ENCODE measurements at places on chromosomes 12 and 14.
A peak's percentile ranks its signal among the peaks of the same experiment; 100 is the strongest.

DNA sequence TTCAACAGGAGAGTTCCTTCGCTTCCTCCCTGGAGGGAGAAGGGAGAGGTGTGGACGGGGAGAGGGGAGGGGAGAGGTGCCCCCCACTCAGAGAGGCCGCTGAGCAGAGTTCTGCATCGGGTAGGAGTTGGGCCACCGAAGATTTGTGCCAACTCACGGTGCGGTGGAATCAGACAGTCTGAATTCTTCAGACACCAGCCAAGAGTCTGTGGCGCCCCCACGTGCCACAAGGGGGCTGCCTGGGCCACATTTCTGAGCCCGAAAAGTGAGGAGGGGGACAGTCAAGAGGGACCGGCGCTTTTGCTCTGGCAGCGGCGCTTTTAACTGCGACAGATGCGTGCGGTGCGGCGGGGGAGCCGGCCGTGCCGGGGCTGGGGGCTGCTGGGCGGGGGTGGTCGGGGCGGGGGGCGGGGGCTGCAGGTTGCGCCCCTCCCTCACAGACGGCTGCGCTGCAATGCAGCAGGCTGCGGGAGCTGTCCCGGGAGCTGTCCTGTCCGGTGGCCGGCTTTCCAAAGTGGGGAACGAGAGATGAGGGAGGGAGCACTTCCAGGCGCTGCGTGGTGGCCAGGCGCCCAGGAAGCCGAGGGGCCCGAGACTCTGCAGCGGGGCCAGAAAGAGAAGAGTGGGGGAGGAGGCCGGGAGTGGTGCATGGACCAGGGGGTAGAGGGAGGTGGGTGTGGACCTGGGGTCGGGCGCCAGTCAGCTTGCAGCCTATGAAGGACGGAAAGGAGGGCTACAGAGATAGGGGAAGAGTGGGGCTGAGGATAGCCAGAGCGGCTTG, 975 bp upstream of the RTL1 start:
- no peak for DNase-seq

- DNase-seq, result no peak
Measured at GRCh38 chr14:48398675-48399282, 723.4 kb upstream of the MDGA2 start.

GRCh38 chr12:27975222-27976136, 2.9 kb upstream of the PTHLH start:
- no peak for DNase-seq

- no peak for DNase-seq
Measured at GRCh38 chr14:54193871-54194270, 202.9 kb upstream of the CDKN3 start.

DNA sequence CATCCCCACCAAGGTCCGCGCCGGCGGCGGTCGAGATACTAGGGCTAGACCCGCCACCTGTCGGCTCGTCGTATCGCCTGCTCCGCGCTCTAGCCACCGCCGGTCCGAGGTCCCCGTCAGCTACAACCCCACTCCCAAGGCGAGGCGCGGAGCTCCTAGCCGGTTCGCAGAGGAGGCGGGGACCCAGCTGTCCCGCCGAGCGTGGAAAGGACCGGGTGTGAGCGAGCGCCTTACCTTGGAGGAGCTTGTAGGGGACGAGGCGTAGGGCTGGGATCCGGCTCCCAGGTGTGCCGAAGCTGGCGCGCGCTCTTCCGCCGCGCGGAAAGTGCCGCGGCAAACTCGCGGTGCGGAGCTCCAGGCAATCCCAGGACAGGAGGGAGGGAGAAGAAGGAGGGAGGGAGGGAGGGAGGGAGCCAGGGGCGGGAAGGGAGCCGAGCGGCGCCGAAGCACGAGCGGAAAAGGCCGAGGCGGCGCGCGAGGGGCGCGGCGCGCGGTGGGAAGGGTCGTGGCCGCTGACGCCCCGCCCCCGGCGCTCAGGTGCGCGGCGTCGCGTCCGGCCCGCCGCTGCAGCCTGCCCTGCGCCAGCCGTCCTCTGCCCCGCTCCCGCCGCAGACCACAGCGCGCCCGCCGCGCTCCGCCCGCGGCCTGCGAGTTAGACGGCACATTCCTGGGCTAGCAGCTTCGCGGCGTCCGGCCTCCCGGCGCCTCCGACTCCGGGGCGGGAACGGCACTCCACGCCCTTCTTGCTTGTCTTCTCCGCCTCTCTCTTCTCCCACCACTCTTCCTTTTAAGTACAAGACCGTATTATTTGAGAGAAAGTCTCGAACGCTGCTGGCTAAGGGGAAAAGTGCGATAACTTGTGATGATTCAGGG, at the start of gene PAWR:
PAWR (minus strand) TSS at position 327 of the 873 bp plus-strand sequence. CDS start 720 bp downstream, outside the sequence.
- DNase-seq, result no peak

GRCh38 chr14:104721505-104722431, 2.3 kb upstream of the ADSS1 start:
- DNase-seq, result no peak

GRCh38 chr14:76430017-76430416, 54.1 kb downstream of the ESRRB start:
- no peak for DNase-seq

DNA sequence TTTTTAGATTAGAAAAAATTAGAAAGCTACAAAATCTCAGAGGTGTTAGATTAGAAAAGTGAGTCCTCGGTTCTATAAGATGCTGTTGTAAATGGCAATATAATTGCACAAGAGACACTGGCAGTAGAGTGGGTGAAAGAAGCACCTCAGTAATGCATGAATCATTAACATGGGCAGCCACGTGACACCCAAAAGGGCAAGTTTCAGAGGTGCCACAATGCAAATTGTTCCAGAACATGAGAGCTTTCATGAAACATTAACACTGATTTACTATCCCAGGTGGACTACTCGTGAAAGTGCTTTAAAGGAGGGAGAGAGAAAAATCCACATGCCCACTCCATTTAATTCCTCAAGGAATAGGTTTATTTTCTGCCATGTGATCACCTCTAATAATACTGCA, 108.4 kb downstream of the PTPRR start:
- no peak for DNase-seq

DNA sequence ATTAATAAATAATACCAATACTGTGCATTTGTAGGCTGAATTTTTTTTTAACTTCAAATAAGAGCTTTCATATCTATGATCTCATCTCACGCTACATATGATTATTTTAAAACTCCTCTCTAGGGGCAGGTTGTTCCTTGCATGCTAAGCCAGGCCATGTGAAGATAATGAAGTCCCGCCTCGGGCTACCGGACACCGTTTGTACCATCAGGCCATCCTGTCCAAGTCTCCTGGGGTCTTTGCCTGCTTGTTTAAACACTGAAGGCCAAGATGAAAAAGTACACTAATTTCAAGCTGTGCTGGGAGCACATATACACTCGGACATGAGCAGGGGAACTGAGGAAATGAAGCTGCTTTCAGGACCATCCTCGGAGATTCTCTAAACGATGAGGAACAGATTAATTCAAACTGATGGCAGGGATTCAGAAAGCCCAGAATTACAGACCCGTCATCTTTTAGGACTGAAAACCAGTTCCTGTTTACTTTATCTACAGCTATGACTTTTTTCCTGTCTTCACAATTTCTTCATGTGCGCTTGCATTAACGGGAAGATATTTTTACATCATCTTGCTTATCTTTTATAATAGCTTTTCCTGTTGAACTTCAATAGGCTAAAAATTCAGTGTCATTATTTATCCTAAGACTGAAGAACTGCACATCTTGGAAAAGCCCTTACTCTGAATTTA, 6.3 kb upstream of the ABHD12B start:
- no peak for DNase-seq

DNA sequence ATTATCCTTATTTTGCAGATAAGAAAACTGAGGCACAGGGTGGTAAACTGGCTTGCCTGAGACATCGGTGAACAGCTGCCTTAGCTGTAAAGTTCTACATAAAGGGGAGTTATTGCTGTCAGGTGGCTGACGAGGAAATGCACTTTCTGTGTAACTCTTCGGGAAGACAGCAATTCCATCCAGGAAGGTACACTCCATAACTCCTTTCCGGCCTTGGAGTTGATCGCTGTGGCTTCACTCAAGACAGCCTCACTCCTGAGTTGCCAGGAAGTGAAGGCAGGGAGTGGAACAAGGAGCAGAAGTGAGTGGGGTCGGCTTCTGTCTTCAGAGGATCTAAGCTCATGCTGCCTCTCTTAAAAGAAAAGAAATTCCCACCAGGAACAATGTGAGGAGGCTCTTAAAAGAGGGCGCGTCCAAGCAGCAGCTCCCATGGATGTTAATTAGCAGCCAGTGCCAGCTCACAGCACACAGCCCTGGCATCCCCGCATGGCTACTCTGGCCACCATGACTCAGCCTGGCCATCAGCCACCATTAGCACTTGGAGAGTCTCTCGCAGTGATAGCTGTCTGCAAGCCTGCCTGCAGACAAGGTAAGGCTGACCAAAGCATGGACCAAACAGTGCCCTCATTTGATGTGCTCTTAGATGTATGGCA, 60.3 kb downstream of the NUAK1 start:
- DNase-seq, result no peak

GRCh38 chr12:1282670-1283315, 291.8 kb downstream of the ERC1 start:
- no peak for DNase-seq

GRCh38 chr12:779745-780734, 27.7 kb downstream of the WNK1 start:
- no peak for DNase-seq

GRCh38 chr14:55354500-55354899, 57.1 kb downstream of the ATG14 start:
- peak; percentile 53 for DNase-seq

DNA sequence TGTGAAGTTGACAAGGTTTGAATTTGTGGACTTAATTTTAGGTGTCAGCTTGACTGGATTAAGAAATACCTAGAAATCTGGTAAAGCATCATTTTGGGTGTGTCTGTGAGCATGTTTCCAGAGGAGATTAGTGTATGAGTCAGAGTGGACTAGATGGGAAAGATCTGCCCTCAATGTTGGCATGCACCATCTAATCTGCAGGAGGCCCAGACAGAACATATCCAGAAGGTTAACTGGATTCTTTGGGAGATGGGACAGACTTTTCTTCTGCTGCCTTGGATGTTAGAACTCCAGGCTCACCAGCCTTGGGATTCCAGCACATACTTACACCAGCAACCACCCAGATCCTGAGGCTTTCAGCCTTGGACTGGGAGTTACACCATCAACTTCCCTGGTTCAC, 14.1 kb downstream of the SGPP1 start:
- DNase-seq, result no peak

- no peak for DNase-seq
Measured at GRCh38 chr12:52178984-52179383, 12.8 kb downstream of the KRT80 start.

- DNase-seq, result no peak
Measured at GRCh38 chr12:13149411-13149810, 45.9 kb upstream of the GSG1 start.

- peak; percentile 98 for DNase-seq
Measured at GRCh38 chr12:55973599-55974307, at the start of gene RAB5B. RAB5B (plus strand) TSS chr12:55974078; CDS start chr12:55986961, 12,883 bp downstream.

GRCh38 chr12:27968972-27969623, 3.4 kb downstream of the PTHLH start:
- DNase-seq, result no peak

DNA sequence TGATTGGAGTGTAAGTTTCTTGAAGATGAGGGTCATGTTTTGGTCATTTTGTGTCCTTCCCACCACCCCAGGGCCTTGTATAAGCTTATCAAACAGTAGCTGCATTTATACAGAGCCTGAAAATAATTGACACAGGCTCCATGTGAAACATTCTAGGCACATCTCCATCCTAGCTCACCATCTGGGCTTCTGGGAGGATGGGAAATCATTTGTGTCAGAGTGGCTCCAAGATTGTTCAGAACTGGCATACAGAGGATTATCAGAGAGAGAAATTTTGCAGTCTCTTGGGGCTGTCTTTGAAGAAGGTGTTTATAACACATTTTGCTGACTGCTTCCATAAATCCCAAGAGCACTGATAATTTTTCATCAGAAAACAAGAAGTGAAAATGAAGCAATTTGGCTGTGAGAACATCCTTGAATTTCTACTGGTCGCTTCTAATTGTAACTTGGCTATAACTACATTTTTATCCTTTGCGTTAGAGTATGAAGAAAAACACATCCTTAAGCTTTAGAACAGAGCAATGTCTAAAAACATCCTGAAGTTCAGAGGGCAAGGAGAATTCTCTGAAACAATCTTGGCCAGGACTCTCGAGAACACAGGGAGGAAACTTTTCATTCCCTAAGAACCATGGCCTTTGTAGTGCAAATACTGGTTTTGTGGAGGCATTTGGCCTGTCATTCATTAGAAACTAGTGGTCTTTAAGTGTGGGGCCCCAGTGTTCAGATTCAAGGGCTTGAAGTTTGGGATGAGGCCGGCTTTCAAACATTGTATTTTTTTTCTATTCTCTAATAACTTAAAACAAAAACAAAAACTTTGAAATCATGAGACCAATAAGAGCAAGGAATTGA, 151.1 kb downstream of the DACT1 start:
- no peak for DNase-seq

Measured in activated effector memory CD4-positive, alpha-beta T cell treated with Interleukin-2 at 50 U/mL for 16 hours (primary cell).